ENCODE measurements at places on chromosomes 5 and 9.

GRCh38 chr9:84238652-84239051, 101.9 kb downstream of the SLC28A3 start:
- DNase-seq: no peak

DNA sequence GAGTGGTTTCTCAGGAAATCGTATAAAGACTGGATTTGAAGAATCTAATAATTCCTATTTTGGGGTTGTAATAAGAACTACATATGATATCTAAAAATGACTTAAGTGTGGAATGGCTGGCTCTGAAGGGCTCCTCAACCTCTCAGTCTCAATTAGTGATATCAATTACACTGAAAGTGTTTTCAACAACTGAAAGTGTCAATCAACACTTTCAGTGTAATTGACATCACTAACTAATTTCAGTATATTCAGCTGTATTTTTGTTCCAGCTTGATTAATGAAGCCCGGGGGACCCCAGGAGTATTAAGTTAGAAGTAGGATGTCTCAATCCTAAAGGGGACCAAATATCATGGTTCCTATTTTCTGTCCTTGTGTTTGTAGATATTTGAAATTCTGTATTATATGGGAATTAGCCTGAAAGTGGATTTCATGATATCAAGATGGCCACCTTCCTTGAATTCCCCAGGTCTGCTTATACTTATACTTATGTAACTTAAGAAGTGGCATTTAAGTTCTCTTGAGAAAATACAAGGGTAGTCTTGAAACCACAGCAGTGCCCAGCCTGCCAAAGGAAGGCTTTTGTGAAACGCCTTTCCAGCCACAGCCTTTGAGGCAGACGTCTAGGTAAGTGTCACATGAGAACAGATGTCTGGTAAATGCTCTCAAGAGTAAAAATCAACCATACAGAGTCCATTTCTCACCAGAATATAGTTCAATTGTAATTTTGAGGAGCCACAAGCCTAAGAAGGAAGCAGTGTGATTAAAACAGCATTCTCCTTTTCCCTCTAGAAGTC, 4.6 kb downstream of the BASP1 start:
- DNase-seq: no peak

DNA sequence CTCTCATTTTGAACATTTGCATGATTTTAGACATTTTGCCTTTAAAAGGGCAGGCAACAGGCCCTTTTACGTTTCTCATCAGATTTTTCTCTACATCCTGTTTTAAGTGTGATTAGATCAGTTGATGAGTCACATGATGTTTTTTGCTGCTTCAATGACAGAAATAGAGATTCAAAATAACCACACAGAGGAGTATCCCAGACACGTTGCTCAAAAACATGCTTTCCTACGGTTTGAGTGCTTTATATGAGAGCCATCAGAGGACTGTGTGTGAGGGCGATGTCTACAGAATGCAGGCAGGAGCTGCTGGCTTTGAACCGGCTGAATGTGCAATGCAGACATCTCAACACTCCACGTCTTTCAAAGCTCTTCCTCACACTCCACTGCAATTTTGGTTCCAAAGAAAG, 42.1 kb downstream of the OTULIN start:
- DNase-seq: no peak

DNA sequence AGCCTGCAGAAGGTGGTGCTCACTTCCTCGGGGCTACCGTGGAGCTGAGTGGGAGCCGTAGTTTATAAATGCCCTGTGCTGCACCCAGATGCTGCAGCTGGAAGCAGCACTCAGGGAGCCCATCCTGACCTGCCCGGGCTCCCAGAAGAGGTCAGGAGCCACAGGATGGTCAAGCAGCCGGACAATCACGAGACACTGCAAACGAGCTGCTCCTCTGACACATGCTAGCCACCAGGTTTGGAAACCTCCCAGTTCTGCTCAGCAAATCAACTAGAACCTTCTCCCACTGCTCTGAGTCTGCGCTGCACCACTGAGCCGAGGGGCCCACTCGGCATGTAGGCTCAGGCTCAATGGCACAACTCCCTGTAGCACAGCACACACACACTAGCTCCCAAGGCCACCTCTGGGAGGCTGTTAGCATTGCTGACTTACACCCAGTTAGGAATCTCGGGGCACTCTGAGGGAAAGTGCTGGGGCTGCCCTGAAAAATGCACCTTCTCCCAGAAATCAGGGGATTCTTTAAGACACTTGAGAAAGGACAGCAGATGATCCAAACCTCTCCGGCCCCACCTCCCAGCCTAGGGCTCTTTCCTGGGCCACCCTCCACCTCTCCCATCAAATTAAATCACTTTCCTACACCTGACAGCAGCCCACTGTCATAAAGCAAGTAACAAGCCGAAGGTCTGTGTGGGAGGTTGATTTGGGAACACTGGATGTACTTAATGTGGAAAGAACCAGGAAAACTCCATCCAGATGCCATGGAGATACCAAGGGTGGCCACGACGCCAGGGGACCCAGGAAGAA, 59.1 kb downstream of the PSMB7 start:
- no peak for DNase-seq

DNA sequence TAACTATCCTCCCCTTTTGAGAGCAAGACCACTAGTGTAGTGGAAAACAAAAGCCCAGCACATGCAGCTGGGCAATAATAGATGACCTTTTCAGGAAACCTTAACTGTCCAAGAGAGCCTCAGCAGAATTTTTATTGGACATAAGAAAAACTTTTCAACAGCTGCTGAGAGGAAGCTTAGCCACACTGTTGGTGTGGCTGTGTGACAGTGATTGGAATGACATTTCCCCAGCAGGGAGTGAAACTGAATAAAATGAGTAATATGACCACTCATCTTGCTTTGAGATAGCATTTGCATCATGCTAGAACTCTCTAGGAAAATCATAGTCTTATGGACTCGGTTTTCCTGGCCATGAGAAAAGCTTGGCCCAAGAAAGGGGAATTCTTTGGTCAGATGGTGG, 687.8 kb downstream of the SLCO4C1 start:
- DNase-seq: no peak

- no peak for DNase-seq
Measured at GRCh38 chr5:1221721-1222120, 3.5 kb upstream of the SLC6A18 start.

- DNase-seq: no peak
Measured at GRCh38 chr5:22596404-22596970, 256.7 kb downstream of the CDH12 start.

- DNase-seq: no peak
Measured at GRCh38 chr9:88216126-88216995, 78.1 kb upstream of the SPATA31C2 start.

Data from iPS-NIHi11 (cell line).